ENCODE measurements at places on chromosomes 5 and 9.
A peak's percentile ranks its signal among the peaks of the same experiment; 100 is the strongest.

- DNase-seq, result no peak
These were observed 65.9 kb downstream of the ROR2 start for GRCh38 chr9:91884153-91884552.

DNA sequence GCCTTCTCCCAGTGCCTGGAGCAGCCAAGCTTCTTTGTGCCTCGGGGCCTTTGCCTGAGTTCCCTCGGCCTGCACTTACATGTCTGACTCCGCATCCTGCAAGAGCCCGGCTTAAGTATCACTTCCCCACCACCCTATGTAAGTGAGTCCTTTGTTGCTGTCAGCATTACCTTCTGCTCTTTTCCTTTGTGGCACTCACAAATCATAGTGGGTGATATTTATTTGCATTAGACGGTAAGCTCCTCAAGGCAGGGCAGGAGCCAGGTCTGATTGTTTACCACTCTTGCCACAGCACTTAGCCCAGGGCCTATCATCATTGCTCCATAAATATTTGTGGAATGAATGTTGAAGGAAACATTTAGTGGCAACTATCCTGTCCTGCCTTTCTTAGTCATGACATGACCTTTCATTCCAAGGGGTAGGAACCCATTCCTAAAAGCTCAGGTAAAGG lies 4.8 kb downstream of the GM2A start:
- DNase-seq, result no peak

- no peak for DNase-seq
These were observed 22.0 kb downstream of the C9orf57 start for GRCh38 chr9:72038408-72038807.

DNA sequence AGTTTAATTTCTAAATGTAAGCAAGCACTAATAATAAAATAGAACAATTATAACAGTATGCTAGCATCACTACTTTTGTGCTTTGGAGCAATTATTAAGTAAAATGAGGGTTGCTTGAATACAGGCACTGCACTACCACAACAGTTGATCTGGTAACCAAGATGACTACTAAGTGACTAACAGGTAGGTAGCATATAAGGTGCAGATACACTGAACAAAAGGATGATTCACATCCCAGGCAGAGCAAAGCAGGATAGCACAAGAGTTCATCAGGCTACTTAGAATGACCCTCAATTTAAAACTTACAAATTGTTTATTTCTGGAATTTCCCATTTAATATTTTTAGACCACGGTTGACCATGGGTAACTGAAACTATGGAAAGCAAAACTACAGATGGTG lies 48.0 kb upstream of the RGS7BP start:
- no peak for DNase-seq

DNA sequence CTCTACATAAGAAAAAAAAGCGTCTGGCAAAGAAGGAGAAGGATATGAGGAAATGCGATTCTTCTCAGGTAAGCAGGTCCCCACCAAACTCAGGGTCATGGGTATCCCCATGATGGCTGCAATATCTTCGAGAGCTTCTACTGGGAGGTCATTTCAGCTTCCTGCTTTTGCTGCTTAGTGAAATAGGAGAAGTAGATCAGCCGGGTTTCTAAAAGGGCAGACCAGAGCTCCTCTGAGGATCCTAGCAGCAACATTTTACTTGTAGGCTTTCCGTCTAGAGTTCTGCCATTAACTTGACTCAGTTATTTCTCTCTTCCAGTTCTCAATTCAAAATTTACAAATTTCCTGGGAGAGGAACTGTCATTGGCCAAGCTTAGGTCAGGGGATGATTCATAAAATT lies 134.7 kb downstream of the DPYSL3 start:
- DNase-seq, result peak; percentile 21

- no peak for DNase-seq
These were observed 32.5 kb downstream of the PTCH1 start for GRCh38 chr9:95484225-95484624.

- DNase-seq, result no peak
These were observed 110.4 kb upstream of the SEMA6A start for GRCh38 chr5:116685069-116685468.

DNA sequence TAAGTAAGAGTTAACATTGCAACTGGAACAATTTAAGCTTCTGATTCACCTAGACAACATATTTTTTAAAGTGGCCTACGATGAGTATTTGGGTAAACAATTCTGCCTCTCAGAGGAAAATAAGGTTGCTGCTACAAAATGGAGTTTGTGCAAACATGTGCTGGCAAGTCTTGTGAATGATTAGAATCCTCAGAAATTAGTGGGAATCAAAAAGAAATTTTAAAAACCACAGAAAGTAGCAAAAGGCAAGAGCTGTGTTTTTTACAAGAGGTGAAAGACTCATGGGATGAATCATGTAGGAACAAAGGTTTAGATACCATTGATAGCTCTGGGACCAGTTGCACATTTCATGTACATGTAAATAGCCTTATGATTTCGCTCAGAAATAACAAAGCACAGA lies 561.6 kb downstream of the TAF11L14 start:
- DNase-seq, result no peak

- DNase-seq, result no peak
These were observed 103.3 kb downstream of the ARHGEF28 start for GRCh38 chr5:73729329-73729728.

DNA sequence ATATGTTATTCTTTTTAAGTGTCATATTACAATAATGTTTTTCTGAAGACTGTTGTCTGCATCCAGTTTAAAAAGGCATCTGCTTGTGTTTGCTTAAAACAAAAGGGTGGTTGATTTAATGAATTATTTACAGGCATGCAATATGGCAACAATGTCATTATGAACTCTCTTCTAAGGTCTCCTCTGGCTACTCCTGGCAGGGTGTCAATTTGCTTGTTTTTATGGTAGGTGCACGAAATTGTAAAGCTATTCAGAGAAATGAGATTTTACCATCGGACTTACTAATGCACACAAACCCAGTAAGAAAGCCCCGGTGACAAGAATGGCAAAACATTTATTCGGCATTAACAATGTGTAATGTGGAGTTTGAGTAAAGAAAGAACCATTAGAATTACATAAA lies 539.8 kb upstream of the ZNF608 start:
- DNase-seq, result no peak

GRCh38 chr9:12701126-12701525 lies 7.9 kb downstream of the TYRP1 start:
- no peak for DNase-seq

DNA sequence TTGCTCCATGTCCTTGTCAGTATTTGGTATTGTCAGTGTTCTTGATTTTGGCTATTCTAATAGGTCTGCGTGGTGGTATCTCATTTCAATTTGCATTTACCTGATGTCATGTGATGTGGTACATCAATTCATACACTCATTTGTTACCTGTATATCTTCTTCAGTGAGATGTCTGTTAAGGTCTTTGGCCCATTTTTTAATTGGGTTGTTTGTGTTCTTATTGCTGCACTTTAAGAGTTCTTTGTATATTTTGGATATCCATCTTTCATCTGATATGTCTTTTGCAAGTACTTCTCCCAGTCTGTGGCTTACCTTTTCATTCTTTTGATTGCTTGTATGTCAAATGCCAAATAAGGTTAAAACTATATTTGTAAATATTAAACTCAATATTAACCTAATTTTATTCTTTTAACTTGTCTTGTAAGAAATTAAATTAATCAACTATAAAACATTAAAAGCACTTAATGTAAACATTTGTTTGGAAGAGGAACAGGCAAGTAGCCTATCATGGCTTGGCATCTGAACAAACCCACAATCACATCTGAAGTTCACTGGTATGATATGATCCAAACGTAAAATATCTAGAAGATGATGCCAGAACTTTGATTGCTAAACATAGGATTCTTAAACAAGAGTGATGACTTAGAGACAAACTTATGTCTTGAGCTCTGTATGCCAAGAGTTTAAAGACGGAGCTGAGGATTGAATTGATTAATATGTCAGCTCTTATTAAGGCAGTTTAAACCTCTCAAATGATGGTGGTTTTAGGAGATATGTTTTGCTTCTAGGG lies 587.3 kb downstream of the ANXA1 start:
- DNase-seq, result no peak

GRCh38 chr9:132556714-132557113 lies 25.7 kb upstream of the BARHL1 start:
- DNase-seq, result no peak

GRCh38 chr5:10552183-10553143 lies 11.4 kb upstream of the ANKRD33B start:
- DNase-seq, result no peak

DNA sequence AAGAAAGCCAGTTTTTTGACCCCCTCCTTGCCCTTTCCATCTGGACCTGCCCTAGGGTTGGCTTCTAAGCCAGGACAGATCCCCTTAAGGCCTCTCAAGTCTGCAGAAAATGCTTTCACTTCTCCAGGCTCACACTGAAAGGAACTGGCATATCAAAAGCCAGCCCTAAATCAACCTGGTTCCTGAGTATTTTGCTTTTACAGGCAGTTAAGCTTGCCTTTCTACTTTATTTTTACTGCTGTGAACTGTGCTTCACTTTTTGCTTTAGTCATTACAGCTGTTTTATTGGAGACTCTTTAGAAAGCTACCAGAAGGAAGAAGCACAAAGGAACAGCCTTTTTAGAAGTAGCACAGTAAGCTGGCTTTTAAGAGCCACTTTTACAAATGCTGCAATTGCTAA lies 5.0 kb downstream of the TARS1 start:
- DNase-seq, result no peak

GRCh38 chr9:8963885-8964284 lies 1164.3 kb upstream of the DMAC1 start:
- no peak for DNase-seq

- DNase-seq, result no peak
These were observed 7.1 kb upstream of the RNF145 start for GRCh38 chr5:159216454-159216853.

DNA sequence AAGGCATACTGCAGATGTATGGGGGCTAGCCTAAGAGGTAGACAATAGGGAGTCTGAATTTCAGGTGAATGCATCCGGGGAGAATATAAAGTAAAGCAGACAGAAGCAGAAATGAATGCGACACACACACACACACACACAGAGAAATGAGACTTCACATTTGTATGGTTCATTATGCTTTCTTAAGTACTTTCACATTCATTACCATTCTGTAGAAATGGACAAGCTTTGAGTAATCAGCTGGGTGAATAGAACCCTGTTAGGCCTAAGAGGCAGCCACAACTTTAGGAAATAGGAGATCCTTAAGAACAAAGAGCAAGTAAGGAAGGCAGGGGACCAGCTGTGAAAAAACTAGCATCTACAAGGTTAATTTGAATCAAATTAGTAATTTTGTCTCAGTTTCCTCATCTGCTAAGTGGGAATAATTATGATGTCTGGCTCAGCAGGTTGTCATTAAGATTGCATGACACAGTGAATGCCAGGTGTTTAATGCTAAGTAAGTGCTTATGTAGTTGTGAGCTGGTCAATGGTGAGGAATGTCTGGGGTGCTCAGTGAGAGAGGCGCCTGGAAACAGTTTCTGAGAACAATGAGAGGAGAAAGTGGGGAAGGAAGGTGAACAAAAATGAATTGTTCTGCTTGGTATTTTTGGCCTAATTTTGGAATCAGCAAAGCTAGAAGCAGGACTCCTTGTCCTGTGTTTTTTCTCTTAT lies 265.8 kb upstream of the CLINT1 start:
- DNase-seq, result no peak

DNA sequence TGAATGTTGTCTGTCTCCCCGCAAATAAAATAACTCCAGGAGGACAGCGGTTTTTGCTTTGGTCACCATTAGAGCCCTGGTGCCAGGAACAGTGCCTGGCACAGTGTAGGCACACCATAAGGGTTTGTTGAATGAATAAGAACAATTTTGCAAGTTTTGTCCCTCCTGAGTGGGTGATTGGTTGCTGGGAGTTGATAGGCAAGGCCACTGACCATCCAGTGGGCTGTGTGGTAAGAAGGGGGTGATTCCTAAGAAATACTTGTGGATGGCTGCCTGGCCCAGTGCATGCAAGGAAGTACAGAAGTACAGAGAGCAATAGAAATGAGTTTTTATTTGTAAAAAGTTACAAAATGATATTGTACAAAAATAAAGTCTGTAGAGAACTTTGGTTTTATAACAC lies 27.5 kb downstream of the GDNF start:
- no peak for DNase-seq

GRCh38 chr5:180830253-180831138 lies 27.9 kb upstream of the MGAT1 start:
- DNase-seq, result peak; percentile 60

- no peak for DNase-seq
These were observed 87.0 kb upstream of the CCNH start for GRCh38 chr5:87499478-87500410.

- no peak for DNase-seq
These were observed 25.1 kb downstream of the PDGFRB start for GRCh38 chr5:150130493-150130922.

DNA sequence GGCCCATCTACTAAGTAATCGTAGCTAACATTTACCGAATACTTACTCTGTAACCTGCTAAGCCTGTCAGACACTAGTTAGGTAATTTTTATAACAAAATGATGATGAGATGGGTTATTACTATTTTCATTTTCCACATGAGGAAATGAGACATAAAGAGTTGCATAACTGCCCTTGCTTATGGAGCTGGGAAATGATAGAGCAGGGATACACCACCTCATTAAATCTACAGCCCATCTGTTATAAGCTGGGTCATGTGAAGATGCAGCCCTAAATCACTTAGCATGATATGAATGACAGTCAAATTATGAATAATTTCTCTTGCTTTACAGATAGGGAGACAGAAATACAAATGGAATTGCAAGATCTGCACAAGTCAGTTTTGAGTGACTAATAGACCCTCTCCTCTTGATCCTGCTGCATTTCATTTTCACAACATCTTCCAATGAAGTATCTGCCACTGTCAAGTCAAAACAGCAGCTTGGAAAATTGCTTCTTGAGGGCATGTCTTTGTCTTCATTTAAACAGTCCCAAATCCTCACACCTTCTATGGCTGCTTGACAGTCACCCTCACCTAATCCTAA lies 364.7 kb downstream of the PRELID2 start:
- DNase-seq, result no peak

DNA sequence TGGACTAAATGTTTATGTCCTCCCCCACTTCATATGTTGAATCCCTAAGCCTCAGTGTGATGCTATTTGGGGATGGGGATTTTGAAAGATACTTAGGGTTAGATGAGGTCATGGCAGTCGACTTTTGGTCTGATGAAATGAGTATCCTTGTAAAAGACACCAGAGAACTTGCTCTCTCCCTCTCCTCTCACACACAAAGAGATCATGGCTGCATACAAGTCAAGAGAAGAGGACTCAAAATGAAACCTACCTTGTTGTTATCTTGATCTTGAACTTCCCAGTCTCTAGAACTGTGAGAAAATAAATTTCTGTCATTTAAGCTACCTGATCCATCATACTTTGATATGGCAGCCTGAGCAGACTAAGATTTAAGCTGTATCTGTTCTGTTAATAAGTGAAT lies 144.0 kb upstream of the HAPLN1 start:
- no peak for DNase-seq

Data from Kasumi-1 (cell line).